ENCODE measurements at places on chromosomes 1 and 21. TPM values are rescaled to one million over a fixed set of nuclear protein-coding genes. Genes with fewer than 3 reads are reported as not detected.

DNA sequence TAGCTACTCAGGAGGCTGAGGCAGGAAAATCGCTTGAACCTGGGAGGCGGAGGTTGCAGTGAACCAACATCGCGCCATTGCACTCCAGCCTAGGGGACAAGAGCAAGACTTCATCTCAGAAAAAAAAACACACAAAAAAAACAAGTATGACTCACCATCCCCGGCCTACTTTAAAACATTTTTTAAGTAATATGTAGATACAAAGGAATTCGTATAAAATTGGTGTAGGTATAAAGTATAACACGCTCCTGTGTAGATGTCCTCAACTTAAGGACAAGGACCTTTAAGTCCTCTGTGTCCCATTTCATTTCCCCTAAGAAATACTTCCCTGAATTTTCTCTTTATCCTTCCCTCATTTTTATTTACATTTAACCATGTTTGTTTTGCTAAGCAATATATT is 73.4 kb upstream of the PKN2 start:
- H3K27ac ChIP-seq, result no peak overlapping the region
- no peak overlapping the region for H3K4me3 ChIP-seq
- no peak for DNase-seq
- no peaks in the 10 kb centered on the region for H3K36me3 ChIP-seq
- peaks cover 21% of the 10 kb centered on the region for H3K4me1 ChIP-seq

DNA sequence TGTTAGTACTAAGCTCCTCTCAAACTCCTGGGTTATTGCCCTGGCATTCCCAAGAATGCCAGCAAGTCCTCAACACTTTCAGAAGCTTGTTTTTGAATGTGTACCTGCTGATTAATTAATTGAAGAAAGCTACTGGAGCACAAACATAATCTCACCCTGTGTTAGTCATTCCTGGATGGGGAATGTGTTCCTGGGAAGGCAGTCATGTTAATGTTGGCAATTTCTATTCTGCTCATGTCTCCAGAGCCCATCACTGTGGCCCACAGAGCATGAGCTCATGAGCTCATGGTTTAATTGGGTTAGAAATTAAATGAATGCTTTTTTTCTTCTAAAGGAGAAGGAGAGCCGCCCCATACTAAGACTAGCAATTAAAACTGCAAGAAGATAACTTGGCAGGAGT is 31.9 kb upstream of the KCNA3 start:
- no peak overlapping the region for H3K4me3 ChIP-seq
- no peak for DNase-seq
- H3K4me1 ChIP-seq, result peaks cover 12% of the 10 kb centered on the region
- H3K27ac ChIP-seq, result no peak overlapping the region

Gene ARMH1
- 0.78 TPM for total RNA-seq

GRCh38 chr1:244759158-244759557 is 76.3 kb upstream of the COX20 start:
- H3K4me3 ChIP-seq, result no peak overlapping the region
- peak overlapping the region; percentile 86 for H3K27ac ChIP-seq
- peaks cover 29% of the 10 kb centered on the region for H3K4me1 ChIP-seq
- H3K27me3 ChIP-seq, result no peaks in the 10 kb centered on the region

Gene CHRM3
- 8.4 TPM for total RNA-seq

Gene EPHA8
- total RNA-seq, result 7.1 TPM

- peaks cover 83% of the 10 kb centered on the region for H3K4me1 ChIP-seq
- peak overlapping the region; percentile 7 for H3K4me3 ChIP-seq
- DNase-seq, result no peak
- H3K36me3 ChIP-seq, result peaks cover 5% of the 10 kb centered on the region
Observed at GRCh38 chr1:165855010-165855838, 27.8 kb downstream of the UCK2 start.

Gene DUSP23
- 52.1 TPM for total RNA-seq

DNA sequence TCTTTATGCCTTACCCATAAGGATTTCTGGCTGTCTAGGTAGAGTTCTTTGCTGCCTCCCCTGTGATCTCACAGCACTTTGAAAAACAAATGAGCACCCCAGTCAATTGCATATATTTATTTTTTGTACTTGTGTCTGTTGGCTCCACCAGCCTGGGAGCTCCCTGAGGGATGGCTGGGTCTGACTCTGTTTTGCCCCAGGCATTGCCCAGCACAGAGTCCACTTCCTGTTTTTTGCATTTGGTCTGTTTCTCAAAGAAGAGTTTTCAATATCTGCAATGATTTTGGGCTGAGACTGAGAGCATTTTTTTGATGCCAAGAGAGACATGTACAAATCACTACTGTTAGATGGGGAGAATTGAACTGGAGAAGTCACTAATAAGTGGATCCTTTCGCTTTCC is 125.0 kb downstream of the FOXD2 start:
- no peak overlapping the region for H3K27ac ChIP-seq
- peaks cover 48% of the 10 kb centered on the region for H3K4me1 ChIP-seq
- peaks cover 52% of the 10 kb centered on the region for H3K27me3 ChIP-seq

- H3K36me3 ChIP-seq, result peaks cover 25% of the 10 kb centered on the region
- peaks cover 21% of the 10 kb centered on the region for H3K4me1 ChIP-seq
- no peak overlapping the region for H3K4me3 ChIP-seq
- DNase-seq, result no peak
Observed at GRCh38 chr1:246647513-246647912, 76.7 kb upstream of the SCCPDH start.

- no peak overlapping the region for H3K27ac ChIP-seq
- H3K27me3 ChIP-seq, result no peaks in the 10 kb centered on the region
- no peaks in the 10 kb centered on the region for H3K4me1 ChIP-seq
Observed at GRCh38 chr1:3504151-3504821, 49.8 kb downstream of the ARHGEF16 start.

Gene DNAJC6
- 6.0 TPM for total RNA-seq

GRCh38 chr1:164519426-164519825 is 39.6 kb upstream of the PBX1 start:
- no peaks in the 10 kb centered on the region for H3K4me1 ChIP-seq
- H3K27ac ChIP-seq, result no peak overlapping the region
- no peaks in the 10 kb centered on the region for H3K27me3 ChIP-seq
- H3K4me3 ChIP-seq, result no peak overlapping the region
- no peak for DNase-seq

Gene KIAA0040
- total RNA-seq, result 15.0 TPM

GRCh38 chr1:53896635-53897229 is 2.7 kb downstream of the DIO1 start:
- no peaks in the 10 kb centered on the region for H3K4me1 ChIP-seq
- no peaks in the 10 kb centered on the region for H3K36me3 ChIP-seq
- no peak for DNase-seq
- H3K27me3 ChIP-seq, result peaks cover 10% of the 10 kb centered on the region

Gene CYP4A22
- total RNA-seq, result not detected

Gene LIPI
- total RNA-seq, result not detected

Gene CYB5RL
- 13.1 TPM for total RNA-seq

DNA sequence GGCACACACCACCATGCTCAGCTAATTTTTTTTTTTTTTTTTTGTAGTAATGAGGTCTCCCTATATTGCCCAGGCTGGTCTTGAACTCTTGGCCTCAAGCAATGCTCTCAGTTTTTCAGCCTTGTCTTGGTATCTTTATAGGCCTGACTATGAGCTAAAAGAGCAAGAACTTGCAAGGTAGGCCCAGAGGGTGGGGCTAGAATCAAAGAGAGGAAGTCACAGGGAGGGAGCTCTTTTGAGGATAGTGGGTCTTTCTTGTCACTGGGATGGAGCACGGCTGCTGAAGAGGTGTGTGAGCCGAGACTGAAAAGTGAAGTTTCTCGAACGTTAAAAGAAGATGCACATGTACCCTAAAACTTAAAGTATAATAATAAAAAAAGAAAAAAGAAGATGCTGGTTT is 260.0 kb upstream of the BEND5 start:
- DNase-seq, result peak; percentile 24
- H3K4me1 ChIP-seq, result no peaks in the 10 kb centered on the region
- no peaks in the 10 kb centered on the region for H3K36me3 ChIP-seq

Gene CDK18
- 71.9 TPM for total RNA-seq

DNA sequence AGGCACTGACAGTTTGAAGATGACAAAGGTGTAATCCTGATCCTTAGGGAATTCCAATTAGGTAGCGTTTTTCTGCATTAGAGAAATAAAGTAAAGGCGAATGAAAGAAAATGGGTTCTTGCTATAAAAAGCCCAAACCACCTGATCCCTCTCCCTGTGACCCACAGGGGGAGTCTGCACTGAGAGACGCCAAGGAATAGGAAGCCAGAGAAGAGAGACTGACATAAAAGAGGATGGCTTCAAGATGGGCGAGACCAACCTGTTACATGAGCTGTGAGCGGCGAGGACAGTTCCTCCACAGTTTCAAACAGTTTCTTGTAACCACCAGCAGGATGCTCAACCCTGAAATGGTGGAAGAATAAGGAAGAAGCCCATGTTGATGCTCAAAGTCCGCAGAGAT is 1.4 kb downstream of the RPE65 start:
- peak; percentile 22 for DNase-seq
- H3K36me3 ChIP-seq, result no peaks in the 10 kb centered on the region
- peaks cover 14% of the 10 kb centered on the region for H3K4me1 ChIP-seq
- H3K27ac ChIP-seq, result no peak overlapping the region
- H3K4me3 ChIP-seq, result no peak overlapping the region

DNA sequence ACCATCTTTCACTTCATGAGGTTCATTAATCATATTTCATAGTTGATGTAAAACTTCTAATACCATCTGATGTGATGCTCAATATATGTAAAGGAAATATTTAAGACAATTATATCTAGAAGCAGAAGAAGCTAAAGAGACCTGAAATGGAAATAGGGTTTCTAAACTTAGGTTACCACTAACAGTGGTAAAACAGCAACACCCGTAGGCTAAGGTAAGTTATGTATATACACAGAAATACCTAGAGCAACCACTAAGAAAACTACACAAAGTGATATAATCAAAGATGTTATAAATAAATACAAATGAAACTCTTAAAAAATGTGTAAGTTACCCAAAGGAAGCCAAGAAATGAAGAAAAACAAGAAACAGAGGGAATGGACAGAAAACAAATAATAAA is 61.1 kb upstream of the TNFSF4 start:
- no peak for DNase-seq
- H3K36me3 ChIP-seq, result no peaks in the 10 kb centered on the region
- H3K27me3 ChIP-seq, result no peaks in the 10 kb centered on the region
- H3K4me1 ChIP-seq, result peaks cover 4% of the 10 kb centered on the region

- peak; percentile 29 for DNase-seq
- peaks cover 18% of the 10 kb centered on the region for H3K4me1 ChIP-seq
- H3K36me3 ChIP-seq, result no peaks in the 10 kb centered on the region
- H3K4me3 ChIP-seq, result no peak overlapping the region
- no peaks in the 10 kb centered on the region for H3K27me3 ChIP-seq
Observed at GRCh38 chr1:161946071-161946987, 77.3 kb downstream of the OLFML2B start.

Gene MAGOH
- total RNA-seq, result 58.4 TPM

- H3K4me3 ChIP-seq, result peak overlapping the region; percentile 74
- no peaks in the 10 kb centered on the region for H3K27me3 ChIP-seq
- DNase-seq, result no peak
- peak overlapping the region; percentile 81 for H3K27ac ChIP-seq
- H3K36me3 ChIP-seq, result no peaks in the 10 kb centered on the region
Observed at GRCh38 chr1:66333466-66334199, 200.3 kb upstream of the SGIP1 start.

Gene FAM110D
- 0.37 TPM for total RNA-seq

Gene TFAP2E
- total RNA-seq, result 1.5 TPM

GRCh38 chr1:91751275-91751674 is 134.7 kb downstream of the TGFBR3 start:
- peaks cover 12% of the 10 kb centered on the region for H3K36me3 ChIP-seq
- no peak overlapping the region for H3K4me3 ChIP-seq
- no peak overlapping the region for H3K27ac ChIP-seq
- no peak for DNase-seq
- H3K4me1 ChIP-seq, result peaks cover 19% of the 10 kb centered on the region

Gene NR5A2
- total RNA-seq, result 22.3 TPM

DNA sequence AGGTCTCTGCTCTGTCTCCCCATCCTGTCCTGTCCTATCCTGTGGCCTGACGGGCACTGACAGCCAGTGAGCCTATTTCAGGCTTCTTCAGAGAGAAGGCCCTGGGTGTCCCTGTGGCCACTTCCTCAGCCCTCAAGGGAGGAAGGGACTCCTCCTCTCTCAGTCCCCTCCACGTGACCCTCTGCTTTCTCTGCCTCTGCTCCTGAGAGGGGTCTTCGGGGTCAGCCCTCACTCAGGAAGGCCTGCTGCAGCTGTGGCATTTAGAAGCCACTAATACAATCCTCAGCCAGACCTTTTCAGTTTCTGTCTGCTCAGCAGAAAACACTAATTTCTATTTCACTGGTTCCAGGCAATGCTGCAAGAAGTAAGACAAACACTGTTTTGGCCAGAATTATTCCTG is 43.6 kb upstream of the ETV3 start:
- no peak overlapping the region for H3K27ac ChIP-seq
- no peak overlapping the region for H3K4me3 ChIP-seq
- peaks cover 20% of the 10 kb centered on the region for H3K4me1 ChIP-seq
- no peak for DNase-seq

- H3K36me3 ChIP-seq, result peaks cover 1% of the 10 kb centered on the region
- no peak overlapping the region for H3K27ac ChIP-seq
- H3K4me3 ChIP-seq, result no peak overlapping the region
- peaks cover 8% of the 10 kb centered on the region for H3K4me1 ChIP-seq
- no peaks in the 10 kb centered on the region for H3K27me3 ChIP-seq
Observed at GRCh38 chr21:35528116-35529042, 479.3 kb upstream of the RUNX1 start.

DNA sequence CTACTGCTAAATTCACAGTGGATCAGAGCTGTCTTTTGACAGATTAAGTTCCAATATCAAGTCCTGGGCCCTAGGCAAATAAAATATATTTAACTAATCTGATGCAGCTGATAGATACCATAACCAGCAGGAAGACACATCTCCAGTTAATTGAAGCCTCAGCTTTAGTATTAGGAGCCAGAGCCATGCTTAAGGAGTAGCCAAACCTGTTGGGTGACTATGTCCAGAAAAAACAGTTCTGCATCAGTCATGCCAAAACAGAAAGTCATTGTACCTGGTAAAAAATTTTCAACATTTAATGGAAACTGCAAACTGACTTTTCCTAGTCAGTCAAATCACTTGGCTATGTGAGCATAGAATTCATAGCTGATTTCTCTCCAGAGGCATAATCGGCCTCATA is 200.5 kb upstream of the RUNX1 start:
- DNase-seq, result no peak
- H3K4me3 ChIP-seq, result no peak overlapping the region
- peaks cover 16% of the 10 kb centered on the region for H3K4me1 ChIP-seq
- H3K27ac ChIP-seq, result no peak overlapping the region

DNA sequence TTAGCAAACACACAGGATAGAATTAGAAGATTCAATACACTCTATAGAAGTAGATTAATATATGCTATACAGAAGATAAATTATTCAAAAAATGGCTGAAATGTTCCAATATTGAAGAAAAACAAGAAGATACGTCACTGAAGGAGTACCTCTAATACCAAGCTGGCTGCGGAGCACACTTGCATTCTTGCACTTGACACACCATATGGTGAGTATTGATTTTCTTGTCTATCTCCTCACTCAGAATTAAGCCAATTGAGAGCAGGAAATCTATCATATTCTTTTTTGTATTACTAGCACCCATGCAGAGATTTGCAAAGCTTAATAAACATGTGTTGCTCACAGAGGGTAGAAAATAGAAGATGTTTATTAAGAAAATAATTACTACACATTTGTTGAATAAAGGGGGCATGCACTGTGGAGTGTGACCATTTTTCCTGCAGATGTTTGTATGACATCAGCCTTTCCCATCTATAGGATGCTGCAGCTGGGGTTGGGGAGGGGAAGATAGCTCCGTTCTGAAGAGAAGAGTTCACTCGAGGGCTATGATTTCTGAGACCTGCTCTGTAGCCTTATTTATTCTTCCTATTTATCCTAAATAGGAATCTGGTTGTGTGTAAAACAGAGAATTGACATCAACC is 318.1 kb downstream of the HHIPL2 start:
- H3K4me1 ChIP-seq, result no peaks in the 10 kb centered on the region
- no peak overlapping the region for H3K27ac ChIP-seq
- DNase-seq, result no peak
- no peaks in the 10 kb centered on the region for H3K36me3 ChIP-seq
- no peaks in the 10 kb centered on the region for H3K27me3 ChIP-seq

Data from WTC11 (cell line).